Psoas muscle (tissue), 8 donors: ENCODE measurements at places on chromosomes 2 and 18. TPM values are rescaled to one million over a fixed set of nuclear protein-coding genes. Genes with fewer than 3 reads are reported as not detected.

EMILIN2 gene
- 1.0 TPM for polyA plus RNA-seq

- DNase-seq = no peak
These were observed 258.8 kb downstream of the ZNF407 start for GRCh38 chr18:74856434-74856833.

TCF23 gene
- not detected for polyA plus RNA-seq

GPBAR1 gene
- polyA plus RNA-seq = 0.45 TPM

- no peak for DNase-seq
These were observed 131.2 kb downstream of the ETAA1 start for GRCh38 chr2:67528320-67528719.
